ENCODE measurements at places on chromosomes 2 and 18. TPM values are rescaled to one million over a fixed set of nuclear protein-coding genes. Genes with fewer than 3 reads are reported as not detected.

DNA sequence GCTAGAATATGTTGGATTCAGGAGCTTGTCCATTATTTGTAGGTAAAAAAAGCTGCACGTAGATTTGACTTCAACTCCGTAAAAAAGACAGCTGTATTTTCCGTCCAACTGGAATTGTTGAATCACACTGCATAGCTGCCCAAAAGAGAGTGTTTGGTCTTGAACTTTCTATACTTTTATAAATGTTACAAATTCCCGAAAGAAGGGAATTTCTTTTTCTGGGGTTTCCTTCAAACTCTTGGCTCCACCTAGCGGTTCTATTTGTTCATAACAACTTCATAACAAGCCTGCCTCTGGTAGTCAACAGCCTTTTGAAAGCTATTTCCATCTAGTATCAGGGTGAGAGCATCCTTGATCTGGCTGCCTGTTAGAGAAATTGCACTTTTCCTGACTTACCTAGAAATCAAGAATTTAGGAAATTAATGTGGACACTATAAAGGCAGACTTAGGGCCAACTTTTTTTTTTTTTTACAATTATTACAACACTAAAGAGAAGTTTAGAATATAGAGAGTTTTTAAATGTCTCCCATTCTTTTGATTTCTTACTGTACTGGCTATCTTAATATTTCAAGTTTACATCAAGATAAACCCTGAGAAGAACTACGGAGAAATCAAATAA, 48.1 kb downstream of the TMEM185B start:
- no peak for DNase-seq

GRCh38 chr2:27270670-27271069, 4.6 kb upstream of the DNAJC5G start:
- no peak for DNase-seq

DNA sequence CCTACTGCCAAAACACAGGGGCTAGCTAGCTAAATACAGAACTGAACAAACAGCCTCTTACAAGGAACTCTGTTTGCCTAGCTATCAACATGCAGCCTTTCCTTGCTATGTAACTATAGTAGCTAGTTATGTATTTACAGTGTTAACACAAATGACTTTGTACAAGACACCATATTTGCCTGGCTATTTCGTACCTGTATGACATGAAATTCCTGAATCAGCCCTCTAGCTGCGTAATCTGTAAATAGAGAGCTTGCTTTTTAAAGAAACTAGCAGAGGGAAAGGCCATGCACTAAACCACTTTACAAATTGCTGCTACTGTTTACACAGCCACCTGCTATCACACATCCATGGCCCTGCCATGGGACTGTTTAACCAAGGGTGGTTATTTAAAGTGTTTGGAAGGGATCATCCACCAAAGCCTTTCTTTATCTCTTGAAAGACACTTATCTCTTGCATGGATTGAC, 248.7 kb downstream of the TFCP2L1 start:
- DNase-seq = no peak

The CSRNP3 gene
- 3.7 TPM for total RNA-seq

- no peak for DNase-seq
Measured at GRCh38 chr18:40676668-40677067, 1278.4 kb upstream of the PIK3C3 start.

DNA sequence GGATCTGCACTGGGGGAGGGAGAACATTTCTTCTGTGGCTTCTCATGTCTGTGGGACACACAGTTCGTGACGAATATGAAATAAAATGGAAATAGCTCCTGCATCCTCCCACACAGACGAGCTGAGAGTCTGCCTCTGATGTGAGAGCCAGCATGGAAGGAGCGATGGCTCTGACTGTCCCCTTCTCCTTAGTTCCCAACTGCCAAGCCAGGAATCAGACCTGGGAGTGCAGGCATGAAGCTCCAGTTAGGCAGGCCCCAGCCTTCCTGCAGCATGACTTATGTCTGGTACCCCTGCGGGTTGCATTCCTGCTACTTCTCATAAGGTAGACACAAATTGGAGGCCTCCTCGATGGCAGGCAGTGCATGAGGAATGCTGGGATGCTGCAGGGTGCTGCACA, 56.2 kb downstream of the PRKCE start:
- DNase-seq = no peak

DNA sequence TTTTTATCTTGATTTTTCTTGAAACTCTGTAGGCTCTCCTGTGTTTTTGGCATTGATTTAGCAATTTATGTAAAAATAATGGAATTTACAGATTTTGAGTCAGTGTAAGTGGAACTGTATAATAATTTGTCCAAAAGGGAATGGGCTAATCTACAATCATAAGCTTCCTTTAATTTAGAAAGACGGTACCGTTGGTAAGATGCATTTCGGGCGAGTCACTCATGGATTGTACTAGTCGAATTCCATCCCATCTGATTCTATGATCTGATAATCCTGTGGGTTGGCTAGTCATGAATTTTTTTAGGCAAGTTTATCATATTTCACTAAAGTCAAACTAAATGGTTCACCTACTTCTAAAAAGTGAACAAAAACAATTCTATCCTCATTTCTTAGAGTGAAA, 133.4 kb downstream of the ZNF407 start:
- no peak for DNase-seq

DNA sequence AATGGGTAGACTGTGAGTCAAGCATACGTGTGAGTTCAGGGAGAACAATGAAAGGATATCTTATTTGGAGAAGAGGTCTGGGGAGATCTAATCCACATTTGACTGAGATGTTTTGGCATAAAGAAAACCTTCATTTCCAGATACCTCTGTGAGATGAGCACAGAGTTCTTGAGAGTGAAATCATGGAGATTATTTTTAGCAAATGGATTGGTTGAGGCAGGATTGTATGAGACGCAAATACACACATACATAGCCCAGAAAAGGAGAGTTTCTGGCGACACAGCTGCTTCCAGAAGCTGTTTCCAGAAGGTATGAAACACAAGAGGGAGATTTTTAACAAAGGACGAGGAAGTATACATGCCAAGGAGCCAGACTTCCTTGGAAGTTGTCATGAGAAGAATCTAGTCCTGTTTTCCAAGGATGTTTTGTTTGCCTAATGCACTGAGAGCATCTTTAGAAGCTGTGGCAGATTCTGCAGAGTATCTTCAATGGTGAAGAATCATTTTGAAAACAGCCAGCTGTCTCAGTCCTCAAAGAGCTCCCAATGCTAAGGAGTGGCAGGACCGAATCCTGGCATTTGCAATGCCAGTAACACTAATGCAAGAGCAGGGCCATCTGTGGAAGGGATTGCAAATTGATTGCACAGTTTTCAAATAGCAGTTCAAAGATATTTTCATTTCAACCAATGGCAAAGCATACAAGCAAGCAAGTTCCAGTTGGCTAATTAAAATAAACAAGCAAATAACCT, 177.2 kb downstream of the SETBP1 start:
- DNase-seq = no peak

- DNase-seq = no peak
Measured at GRCh38 chr2:63743982-63744966, 97.4 kb upstream of the UGP2 start.

The PSMA8 gene
- not detected for total RNA-seq

DNA sequence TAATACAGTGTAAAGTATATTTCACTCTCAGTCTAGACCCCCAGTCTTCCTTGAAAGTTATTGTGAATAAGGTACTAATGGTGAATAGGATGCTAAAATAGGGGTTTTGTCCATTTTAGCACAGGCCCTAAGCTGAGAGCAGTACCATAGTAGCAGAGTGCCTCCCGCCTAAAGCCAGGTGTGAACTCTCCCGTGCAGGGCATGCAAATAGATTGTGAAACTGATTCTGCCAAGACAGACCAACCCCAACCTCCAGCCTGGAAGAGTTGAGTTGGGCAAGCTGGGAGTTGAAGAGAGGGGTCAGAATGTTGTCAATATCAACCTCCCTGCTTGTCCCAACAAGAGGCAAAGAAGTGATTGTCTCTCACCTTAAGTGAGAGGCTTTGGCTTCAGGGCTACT, 97.4 kb upstream of the CYRIA start:
- DNase-seq = no peak

DNA sequence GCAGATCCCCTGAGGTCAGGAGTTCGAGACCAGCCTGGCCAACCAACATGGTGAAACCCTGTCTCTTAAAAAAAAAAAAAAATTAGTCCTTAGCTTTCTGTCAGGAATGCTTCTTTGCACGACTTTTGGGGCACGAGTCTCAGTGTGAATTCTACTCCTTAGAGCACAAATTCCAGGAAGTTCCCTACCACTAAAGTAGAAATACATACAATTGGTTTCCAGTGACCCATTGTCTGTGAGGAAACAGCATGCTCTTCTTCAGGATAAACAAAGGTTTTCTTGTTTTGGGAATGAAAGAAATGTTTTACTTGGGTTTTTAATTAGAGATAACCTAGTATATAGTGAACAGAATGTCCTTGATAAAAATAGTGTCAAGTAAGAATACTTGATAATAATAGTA, 23.7 kb downstream of the PSMA8 start:
- DNase-seq = no peak

The HNMT gene
- total RNA-seq = 35.8 TPM

DNA sequence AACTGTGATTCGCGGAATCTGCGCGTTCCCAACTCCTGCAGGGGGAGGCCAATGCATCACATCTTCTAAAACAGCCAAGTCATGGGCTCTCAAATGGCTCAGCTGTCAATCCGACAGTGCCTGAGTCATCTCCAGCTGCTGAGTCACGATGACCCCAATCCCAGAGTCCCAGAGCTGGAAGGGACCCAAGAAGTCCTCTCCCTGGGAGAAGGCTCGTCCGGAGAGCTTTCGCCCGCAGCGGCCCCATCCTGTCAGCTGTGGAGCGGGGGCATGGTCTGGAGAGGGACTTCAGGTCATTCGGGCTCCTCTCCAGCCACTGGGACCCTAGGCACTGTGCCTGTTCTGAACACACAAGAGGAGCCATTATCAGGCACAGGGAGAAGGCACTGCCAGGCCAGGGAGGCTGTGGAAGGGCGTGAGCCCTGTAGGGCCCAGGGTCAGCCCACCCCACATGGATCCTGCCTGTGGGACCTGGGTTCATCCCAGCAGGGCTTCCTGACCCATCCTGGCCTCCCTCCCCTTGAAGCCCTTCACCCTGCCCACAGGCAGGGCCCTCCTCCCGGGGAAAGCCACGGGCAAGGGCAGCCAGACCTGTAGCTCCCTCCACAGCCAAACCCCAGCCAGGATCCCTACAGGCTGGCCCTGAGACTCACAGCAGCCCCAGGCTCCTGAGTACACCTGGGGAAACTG, 47.6 kb upstream of the GPC1 start:
- peak; percentile 89 for DNase-seq

The TUBA3D gene
- total RNA-seq = not detected

DNA sequence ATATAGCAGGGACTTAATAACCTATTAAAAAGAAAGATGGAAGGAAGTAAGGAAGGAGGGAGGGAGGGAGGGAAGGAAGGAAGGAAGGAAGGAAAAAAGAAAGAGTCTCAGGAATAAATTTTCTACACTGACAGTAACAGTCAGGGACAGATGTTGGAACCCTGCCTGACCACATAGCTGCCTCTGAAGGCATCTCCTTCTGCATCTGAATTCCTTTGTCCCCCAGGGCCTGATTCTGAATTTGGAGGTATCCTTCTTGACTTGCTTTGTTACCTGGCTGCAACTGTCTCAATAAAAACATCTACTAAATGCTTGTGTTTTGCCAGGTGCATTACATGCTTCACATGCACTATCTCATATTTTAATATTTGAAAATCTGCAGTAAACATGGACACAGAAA, 17.4 kb upstream of the LRATD1 start:
- DNase-seq = no peak

The SOX11 gene
- not detected for total RNA-seq

DNA sequence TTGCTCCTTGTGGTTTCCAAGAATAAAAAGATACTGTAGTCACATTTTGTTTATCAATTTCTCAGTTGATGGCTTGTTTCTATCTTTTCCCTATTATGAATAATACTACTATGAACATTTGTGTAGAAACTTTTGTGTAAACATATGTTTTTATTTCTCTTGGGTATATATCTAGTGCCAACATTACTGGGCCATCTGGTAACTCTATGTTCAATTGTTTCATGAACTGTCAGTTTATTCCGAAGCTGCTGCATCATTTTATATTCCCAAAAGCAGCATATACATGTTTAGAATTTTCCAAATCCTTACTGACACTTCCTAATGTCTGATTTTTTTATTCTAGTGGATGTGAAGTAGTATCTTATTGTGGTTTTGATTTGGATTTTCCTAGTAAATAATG, 737.6 kb upstream of the TMEFF2 start:
- DNase-seq = no peak

DNA sequence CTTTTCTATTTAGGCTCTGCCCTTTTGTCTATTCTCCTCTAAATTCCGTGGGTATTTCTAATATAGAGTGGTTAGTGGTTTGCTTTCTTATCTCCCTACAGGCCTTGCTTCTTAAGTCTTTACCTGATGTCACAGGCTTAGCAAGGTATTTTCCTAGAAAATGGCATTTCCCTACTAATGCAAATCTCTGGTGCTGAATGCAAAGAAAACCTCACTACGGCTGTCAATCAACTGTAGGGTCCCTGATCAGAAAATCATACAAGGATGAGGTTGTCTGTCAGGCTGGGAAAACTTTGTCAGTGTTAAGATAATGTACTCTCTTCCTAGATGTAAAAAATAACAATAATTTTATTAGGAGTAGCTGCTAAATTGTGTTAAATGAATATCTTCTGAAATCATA, 27.1 kb upstream of the DSC1 start:
- no peak for DNase-seq

The IL1R2 gene
- 38.3 TPM for total RNA-seq

The SLC11A1 gene
- 56.1 TPM for total RNA-seq

DNA sequence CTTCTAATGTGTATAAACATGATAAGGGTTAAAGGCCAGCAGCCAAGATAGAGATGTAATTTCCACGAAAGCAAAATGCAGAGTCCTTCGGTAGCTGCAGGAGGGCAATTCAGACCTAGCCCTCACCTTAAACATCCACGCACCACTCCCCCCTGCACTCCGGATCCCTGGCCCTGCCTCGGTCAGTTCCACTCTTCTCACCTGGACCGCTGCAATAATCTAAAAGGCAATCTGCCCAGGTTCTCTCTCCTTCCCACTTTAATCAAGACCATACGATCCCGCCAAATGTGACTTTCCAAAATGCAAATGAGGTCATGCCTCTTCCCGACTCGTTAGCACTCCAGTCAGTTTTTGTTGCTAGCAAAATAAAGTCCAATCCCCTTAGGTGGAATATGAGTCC, 485.2 kb downstream of the EIPR1 start:
- no peak for DNase-seq

The FECH gene
- total RNA-seq = 21.9 TPM

DNA sequence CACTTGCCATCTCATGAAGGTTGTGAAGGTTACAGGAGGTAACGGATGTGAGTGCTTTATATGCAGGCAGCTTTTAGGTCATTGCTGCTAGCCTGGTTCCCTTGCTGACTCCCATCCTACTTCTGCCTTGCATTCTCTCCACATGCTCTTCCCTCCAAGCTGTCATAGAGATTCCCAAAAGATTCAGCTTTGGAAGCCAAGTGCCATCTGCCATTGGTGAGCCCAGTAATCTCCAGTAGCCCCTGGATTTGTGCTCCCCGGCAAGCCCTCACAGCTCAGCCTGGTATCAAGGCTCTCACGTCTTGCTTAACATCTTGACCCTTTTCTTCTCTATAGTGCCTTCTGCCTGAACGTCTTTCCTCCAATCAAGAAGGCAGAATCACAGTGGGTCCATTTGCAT, 61.6 kb downstream of the MYT1L start:
- DNase-seq = no peak

GRCh38 chr18:31268985-31269406, 49.0 kb upstream of the DSG1 start:
- no peak for DNase-seq

The SERPINB3 gene
- not detected for total RNA-seq
